ENCODE measurements at places on chromosomes 11 and 22.

GRCh38 chr22:28205926-28206325 lies 286.9 kb upstream of the PITPNB start:
- no peak for DNase-seq

DNA sequence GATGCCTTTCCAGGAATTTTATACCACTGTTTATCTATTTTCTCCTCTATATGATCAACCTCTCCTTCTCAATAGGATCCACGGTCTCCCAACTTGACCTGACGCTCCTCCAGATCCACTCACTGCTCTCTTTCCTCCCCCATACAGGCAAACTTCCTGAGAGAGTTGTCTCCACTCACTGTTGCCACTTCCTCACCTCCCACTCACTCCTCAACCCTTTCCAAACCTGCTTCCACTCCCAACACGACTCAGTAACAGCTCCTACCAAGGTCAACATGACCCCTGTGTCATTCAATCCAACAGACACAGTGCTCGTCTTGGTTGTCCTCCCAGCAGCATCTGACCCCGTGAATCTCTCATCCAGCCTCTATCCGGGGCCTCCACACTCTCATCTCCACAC lies 3.1 kb downstream of the APBB1 start:
- DNase-seq = no peak

DNA sequence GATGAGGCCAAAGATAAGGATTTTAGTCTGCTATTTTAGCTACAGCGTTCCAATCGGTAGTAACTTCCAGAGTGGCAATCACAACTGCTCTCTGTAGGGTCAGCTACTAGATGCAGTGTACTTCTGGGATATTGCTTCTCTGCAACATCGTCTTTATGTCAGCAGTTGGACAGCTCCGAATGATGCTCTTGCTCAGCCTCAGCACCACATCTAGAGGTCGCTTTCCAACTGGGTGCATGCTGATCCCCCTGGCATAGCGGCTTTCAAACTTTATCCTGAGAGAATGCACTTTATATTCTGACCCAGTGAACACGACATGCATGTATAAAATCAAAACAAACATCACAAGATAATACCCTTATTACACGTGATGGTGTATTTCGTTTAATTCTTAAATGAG lies 219.6 kb downstream of the C11orf87 start:
- no peak for DNase-seq

GRCh38 chr11:81792416-81792815 lies 941.2 kb downstream of the FAM181B start:
- no peak for DNase-seq

- DNase-seq = no peak
Observed at GRCh38 chr22:18115906-18116371, 5.3 kb downstream of the TUBA8 start.

GRCh38 chr11:7376386-7376785 lies 108.9 kb upstream of the OLFML1 start:
- no peak for DNase-seq

GRCh38 chr11:95764267-95764898 lies 25.2 kb downstream of the FAM76B start:
- peak; percentile 27 for DNase-seq

- DNase-seq = peak; percentile 21
Observed at GRCh38 chr11:121298774-121299173, 6.2 kb downstream of the SC5D start.

GRCh38 chr22:11360632-11361031 lies 4167.4 kb upstream of the OR11H1 start:
- no peak for DNase-seq

DNA sequence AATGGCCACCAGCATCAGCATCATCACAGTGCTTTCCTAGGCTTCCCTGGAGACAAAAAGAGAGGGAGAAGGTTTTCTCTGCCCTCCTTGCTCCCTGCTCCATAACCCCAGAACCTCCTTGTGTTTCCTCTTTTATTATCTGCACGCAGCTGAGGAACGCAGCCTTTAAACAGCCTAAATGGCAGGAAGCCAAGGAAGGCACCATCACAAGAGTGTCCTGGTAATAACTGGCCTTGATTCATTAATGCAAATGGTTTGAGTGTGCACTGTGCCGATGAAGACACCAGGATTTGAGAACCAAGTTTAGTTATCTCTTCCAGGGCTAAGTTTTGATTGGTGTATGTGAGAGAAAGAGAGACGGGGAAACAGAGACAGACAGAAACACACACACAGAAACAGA lies 29.4 kb upstream of the DRD2 start:
- DNase-seq = no peak

DNA sequence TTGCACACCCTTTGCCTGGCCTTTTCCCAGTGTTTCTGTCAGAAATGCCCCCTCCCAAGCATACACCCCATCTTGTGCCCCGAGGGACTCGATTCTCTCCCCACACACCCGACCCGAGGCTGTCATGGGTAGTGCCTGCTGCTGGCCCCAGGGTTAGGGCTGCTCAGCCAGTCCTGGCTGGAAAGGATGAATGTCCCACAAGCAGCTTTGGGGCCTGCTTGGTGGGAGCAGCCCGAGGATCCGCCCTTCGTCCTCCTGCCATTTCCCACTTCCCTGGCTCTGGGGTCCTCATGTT lies 55.0 kb upstream of the PRODH start:
- no peak for DNase-seq

DNA sequence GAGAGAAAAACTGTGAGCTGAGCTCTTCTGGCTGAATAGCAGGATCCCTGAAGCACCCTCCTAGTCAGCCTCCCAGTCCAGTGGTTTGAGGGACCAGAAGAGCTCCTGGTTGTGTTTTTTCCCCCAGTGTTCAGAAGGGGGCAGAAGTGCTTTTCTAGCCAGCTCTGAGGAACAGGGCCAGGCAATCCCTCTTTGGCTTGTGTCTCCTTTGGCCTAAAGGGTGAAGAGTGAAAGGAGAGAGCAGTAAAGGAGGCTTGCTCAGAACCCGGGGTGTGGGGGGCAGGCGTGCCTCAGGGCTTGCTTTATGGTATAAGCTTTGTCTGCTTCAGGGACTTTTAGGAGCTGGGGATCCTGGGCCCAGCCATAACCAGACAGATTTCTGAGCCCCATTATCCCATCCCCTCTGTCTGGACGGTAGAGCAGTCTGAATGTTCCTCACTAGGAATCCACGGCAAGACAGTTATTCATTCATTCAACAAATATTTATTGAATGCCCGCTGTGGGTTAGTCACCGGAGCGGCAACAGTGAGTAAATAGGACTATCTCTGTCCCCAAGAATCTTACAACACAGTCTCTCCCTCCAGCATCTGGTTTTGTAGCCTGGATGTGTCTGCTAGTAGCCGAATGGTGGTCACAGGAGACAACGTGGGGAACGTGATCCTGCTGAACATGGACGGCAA lies 14.5 kb downstream of the ACP2 start:
- DNase-seq = no peak

DNA sequence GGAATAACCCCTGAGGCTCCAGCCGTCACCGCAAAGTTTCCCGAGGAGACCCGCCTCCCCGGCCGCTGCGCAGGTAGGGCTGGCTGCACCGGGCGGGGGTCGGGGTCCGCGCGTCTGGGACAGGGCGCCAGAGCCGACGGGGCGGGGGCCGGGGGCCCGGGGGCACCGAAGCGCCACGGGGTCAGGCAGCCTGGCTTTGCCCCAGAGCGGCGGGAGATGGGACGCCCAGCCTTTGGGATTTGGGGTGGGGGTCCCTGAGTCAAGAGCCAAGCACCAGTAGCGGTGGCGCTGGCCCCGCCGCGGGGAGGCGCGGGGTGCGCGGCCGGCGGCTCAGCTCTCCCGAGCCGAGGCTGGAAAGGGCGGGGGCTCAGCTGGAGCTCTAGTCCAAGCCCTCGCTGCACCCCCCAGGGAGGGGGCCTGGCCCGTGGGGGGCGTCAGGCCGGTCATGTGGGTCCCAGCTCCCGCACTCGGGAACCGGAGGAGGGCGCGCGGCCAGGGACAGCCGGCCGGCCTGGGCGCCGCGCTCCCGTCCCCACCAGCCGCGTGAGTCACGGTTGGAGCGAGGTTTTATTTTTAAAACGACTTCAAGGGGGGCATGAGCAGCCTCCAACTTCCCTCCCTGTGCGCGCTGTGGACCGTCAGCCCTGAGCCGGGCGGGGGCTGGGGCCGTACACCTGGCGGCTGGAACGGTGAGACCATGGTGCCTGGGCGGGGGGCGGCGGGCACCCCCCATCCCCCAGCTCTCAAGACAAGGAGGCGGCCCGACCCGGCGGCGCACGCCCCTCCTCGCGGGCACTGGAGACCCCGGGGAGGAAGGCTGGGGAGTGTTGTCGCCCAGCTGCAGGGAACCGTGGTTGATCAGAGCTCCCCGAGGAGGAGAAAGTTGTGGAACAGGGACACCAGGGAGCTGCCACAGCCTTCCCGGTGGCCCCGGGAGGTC lies 626 bp downstream of the FLRT1 start:
- no peak for DNase-seq

DNA sequence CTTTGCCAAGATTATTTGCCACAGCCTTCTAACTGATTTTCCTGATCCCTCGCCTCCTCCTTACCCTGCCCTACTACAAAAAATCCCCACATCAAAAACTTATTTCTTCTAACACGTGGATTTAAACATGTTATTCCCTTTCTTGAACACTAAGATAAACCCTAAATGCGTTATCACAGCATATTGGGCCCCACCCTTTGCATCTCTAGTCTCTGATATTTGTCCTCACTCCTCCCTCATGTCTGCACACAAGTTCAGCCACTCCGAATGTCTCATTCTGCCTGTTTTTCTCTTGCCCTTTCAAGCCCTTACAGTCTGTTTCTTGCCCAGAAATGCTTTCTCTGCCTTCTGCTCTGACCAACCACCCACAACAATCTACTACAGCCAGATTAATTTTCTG lies 10.6 kb upstream of the ACER3 start:
- no peak for DNase-seq

DNA sequence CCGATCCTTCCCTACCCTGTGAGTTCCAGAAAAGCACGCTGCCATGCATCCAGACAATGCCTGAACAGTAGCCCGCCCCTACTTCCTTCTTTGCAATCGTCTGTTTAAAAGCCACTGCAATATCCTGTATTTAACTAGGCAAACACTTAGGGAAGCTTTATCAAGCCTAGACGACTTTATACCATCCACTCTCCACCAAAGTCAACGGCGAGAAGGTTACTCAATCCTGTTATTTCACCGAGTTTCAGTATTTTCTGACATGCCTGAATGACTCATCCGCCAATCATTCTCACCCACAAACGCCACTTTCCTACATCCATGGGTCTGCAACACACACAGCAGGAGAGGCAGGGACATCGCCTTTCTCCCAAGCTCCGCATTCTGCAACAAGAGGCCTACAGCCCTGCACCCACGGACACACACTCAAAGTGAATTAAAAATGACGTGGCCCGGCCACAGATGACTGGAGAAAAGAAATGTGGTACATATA lies 9.3 kb downstream of the CELSR1 start:
- peak; percentile 69 for DNase-seq

GRCh38 chr11:14308114-14308896 lies 50.7 kb downstream of the RRAS2 start:
- peak; percentile 12 for DNase-seq

GRCh38 chr11:75743711-75744563 lies 24.6 kb upstream of the DGAT2 start:
- no peak for DNase-seq

- no peak for DNase-seq
Observed at GRCh38 chr22:31210556-31211421, 1.3 kb upstream of the LIMK2 start.

- DNase-seq = no peak
Observed at GRCh38 chr22:48872271-48873190, 955.1 kb downstream of the BRD1 start.

DNA sequence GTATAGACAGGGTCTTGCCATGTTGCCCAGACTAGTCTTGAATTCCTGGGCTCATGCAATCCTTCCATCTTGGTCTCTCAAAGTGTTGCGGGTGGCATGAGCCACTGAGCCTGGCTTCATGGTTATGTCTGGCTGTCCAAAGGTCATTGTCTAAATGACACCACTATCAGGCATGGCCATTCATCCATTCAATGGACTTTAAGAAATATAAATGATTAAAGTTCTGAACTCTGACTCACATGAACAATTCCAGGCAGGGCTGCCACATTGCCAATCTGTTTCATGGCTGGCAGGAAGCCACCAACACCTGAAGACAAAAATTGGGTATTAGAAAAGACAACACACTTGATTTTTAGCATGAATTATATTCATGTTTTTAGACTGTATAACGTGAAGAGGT lies 4.1 kb downstream of the RTCB start:
- no peak for DNase-seq

DNA sequence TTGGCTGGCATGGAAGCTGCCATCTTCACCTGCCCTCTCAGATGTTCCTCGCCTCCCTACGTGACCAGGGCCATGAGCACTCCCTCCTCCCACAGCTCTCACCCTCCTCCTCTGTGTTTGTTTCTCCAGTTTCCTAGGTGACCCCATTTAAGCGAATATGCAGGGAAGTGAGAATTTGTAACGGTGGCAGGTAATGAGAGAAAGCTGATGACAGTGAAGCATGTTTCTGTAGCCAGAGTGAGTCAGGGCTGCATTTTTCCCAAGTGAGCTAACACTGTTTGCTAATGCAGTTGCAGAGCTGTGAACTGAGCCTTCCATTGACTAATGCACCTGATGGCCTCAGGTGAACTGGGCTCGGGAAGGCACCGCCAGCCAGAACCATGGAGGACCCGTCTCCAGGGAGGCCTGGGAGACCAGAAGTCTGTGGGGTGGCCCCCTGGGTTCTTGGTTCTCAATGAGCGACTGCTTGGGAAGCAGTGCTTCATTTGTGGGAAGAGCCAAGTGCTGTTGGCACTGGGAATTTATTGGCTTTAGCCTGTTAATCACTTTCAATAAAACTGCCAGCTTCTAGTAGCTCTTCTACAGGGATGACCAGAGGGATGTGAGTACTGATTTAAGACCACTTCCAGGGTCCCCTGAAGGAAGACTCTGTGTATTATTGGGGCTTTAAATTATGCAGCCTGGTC lies 64.5 kb downstream of the BARX2 start:
- DNase-seq = no peak

DNA sequence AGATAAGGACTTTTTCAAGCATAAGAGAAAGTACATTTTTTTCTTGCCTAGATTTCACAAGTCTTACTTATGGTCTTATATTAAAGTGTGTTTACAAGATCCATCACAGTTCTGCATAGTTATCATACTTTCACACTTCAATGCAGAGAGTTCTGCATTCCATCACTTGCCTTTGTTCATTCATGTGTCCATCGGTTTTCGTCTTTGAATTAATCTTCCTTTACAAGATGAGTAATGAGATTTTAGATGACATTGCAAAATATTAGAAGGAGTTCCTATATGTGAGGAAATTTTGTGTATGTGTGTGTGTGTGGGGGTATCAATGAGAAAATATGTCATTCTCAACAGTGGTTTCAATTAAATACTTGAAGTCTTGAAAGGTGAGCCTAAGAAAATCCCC lies 98.1 kb upstream of the GUCY1A2 start:
- no peak for DNase-seq

DNA sequence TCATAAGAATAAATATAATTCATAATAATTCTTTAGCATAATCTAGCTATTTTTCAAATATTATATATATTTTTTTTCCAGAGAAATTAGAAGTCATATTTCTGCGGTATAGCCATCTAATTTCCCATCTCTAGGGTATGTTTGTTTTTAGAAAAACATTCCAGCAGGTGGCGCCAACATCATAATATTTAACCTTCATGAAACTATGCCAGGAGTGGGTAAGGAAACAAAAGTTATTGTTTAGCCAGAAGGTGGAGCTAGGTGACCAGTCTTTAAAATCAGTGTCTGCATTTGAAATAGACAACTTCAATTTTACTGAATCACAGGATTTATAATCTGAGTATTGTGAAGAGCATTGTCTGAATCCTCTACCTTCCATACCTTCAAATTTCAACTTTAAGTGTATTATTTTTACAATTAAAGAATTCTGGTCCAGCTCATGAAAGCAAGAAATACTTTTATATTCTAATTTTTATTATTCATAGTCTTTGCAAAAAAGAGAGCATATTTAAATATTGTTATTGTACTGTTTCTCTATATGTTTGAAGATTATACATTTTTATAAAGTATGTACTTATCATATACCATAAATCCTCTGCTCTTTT lies 15.7 kb upstream of the CCDC179 start:
- peak; percentile 80 for DNase-seq
